ENCODE measurements at places on chromosomes 6 and 20. TPM values are rescaled to one million over a fixed set of nuclear protein-coding genes. Genes with fewer than 3 reads are reported as not detected.
A peak's percentile ranks its signal among the peaks of the same experiment; 100 is the strongest.

- no peak overlapping the region for H3K4me3 ChIP-seq
- DNase-seq = no peak
- H3K27me3 ChIP-seq = no peaks in the 10 kb centered on the region
- no peaks in the 10 kb centered on the region for H3K4me1 ChIP-seq
Measured at GRCh38 chr6:118902726-118903125, 8.8 kb downstream of the ASF1A start.

- H3K36me3 ChIP-seq = peaks cover 12% of the 10 kb centered on the region
- H3K27me3 ChIP-seq = no peaks in the 10 kb centered on the region
- DNase-seq = no peak
- H3K27ac ChIP-seq = no peak overlapping the region
- no peaks in the 10 kb centered on the region for H3K4me1 ChIP-seq
Measured at GRCh38 chr6:56620229-56620868, 22.3 kb downstream of the DST start.

DNA sequence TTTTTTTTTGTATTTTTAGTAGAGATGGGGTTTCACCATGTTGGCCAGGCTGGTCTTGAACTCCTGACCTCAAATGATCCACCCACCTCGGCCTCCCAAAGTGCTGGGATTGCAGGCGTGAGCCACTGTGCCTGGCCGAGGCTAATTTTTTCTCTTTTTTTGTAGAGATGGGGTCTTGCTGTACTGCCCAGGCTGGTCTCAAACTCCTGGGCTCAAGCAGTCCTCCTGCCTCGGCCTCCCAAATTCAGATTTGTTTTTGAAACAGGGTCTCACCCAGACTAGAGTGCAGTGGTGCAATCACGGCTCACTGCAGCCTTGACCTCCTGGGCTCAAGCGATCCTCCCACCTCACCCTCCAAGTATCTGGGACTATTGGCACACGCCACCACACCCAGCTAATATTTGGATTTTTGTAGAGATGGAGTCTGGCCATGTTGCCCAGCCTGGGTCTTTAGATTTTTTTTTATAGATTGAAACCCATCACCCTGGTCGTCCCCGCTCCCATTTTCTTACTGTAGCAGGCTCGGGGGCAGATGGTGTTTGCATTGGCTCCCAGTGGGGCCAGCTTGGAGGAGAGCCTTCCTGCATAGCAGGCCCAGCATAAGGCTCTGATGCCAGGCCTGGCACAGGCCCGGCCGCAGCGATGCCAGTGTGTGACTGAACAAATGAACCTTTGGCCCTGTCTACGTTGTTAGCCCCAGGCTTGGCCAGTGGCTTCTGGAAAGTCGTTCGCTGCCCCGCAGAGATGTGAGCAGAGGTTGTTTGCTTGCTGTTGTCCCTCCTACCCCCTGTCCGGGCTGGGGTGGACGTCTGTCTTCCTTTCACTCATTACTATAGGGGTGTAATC lies 4.3 kb upstream of the MTG2 start:
- no peak overlapping the region for H3K27ac ChIP-seq
- no peak for DNase-seq
- H3K36me3 ChIP-seq = peaks cover 61% of the 10 kb centered on the region
- H3K4me3 ChIP-seq = no peak overlapping the region
- H3K4me1 ChIP-seq = peaks cover 11% of the 10 kb centered on the region

GRCh38 chr6:49333345-49334125 lies 129.5 kb downstream of the MMUT start:
- no peaks in the 10 kb centered on the region for H3K27me3 ChIP-seq
- H3K36me3 ChIP-seq = no peaks in the 10 kb centered on the region
- no peak overlapping the region for H3K4me3 ChIP-seq

DNA sequence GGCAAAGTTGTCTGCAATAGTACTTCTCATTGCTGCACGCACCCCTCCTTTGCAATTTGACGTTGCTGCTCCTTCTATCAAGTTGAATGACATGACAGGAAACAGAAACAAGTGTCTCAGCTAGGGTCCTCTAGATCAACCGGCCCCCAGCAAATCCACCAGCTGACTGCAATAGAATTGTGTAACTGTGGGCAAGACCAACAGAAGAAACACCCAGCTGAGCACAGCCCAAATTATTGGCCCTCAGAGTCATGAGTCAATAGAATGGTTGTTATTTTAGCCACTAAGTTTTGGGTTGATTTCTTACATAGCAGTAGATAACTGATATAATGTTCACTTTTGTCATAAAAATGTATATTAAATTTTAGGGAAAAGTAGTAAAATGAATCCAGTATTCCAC lies 202.7 kb downstream of the MAFB start:
- no peaks in the 10 kb centered on the region for H3K4me1 ChIP-seq
- no peak overlapping the region for H3K27ac ChIP-seq
- no peak overlapping the region for H3K4me3 ChIP-seq
- no peaks in the 10 kb centered on the region for H3K27me3 ChIP-seq

- H3K4me1 ChIP-seq = peaks cover 30% of the 10 kb centered on the region
- no peak overlapping the region for H3K27ac ChIP-seq
- H3K27me3 ChIP-seq = peaks cover 50% of the 10 kb centered on the region
- no peak overlapping the region for H3K4me3 ChIP-seq
- peaks cover 7% of the 10 kb centered on the region for H3K36me3 ChIP-seq
Measured at GRCh38 chr20:3747471-3747870, 15.0 kb downstream of the HSPA12B start.

GRCh38 chr6:170524172-170524502 lies 29.0 kb downstream of the PSMB1 start:
- no peaks in the 10 kb centered on the region for H3K27me3 ChIP-seq
- no peak for DNase-seq
- no peaks in the 10 kb centered on the region for H3K36me3 ChIP-seq

DNA sequence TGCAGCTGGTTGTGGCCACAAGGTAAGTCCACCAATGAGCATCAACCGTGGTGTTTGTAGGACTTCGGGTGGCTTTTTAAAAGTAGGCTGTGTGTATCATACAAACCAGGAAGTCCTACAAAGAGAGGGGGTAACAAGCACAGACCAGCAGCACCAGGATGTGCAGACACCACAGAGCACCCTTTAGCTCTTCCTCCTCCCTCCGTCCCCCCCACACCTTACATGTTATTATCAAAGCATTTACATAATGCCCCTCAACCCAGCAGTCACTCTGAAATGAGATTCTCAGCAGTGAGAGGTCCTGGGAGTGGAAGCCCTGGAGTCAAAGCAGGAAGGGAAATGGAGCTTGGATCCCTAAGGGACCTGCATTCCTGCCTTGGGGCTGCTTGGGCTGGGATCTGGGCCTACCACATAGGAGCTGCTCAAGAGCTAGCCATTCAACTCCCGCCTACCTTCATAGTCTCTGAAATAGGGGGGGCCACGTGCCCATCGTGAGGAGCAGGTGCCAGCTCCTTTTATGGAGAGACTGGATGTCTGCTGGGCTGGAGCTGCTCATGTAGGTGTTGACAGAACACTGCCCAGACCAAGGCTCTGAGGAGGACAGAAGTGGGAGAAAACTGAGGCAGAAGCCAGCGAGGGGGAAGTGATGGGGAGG lies 90.6 kb downstream of the PSMB1 start:
- H3K36me3 ChIP-seq = peaks cover 4% of the 10 kb centered on the region
- DNase-seq = no peak
- H3K27me3 ChIP-seq = no peaks in the 10 kb centered on the region
- peaks cover 7% of the 10 kb centered on the region for H3K4me1 ChIP-seq

DNA sequence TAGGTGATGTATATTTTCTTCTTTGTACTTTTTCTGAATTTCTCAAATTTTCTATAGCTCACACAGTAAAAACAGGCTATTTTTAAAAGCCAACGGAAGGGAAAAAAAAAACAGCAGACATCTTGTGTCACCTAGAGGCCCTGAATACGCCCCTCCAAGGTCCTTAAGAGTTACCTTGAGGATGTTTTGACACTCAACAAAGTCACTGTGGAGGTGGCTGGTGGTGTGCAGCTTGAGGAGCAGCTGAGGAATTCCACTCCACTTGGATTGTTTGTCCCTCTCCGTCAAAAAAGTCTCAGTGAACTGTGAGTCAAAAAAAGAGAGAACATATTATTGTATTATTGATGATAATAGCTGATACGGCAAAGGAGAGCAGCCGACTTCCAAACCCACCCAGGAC lies 14.7 kb downstream of the TRPC4AP start:
- peaks cover 16% of the 10 kb centered on the region for H3K36me3 ChIP-seq
- DNase-seq = no peak
- no peak overlapping the region for H3K27ac ChIP-seq

GRCh38 chr6:91672201-91672600 lies 1085.3 kb upstream of the MAP3K7 start:
- H3K4me1 ChIP-seq = peaks cover 3% of the 10 kb centered on the region
- H3K27ac ChIP-seq = no peak overlapping the region
- DNase-seq = no peak

DNA sequence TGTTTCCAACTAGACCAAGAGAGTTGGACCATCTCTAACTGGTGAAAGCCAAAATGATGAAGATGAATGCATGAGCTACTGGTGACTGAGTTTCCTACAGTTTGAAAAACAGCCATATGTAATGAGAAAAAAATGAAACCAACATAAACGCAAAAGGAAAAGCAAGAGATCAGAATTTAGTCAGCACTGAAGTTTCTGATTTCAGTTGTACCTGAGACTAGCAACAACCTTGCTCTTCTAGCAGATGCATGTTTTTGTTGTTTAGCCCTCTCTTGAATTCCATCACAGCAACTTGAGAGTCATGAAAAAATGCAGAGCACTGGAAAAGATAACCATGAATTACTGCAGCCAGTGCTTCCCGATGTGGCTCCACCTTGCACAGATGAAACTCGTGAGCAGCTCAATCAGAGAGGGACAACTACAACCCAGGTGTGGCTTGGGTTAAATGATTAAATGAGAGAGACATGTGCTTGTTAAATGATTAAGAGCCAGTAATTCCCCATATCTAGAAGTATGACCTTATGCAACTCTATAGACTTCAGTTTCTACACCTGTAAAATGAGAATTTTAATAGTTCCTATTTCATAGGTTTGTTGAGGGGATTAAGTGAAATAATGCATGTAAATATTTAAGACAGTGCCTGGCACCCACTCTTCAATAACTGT lies 104.8 kb downstream of the ELOVL4 start:
- no peaks in the 10 kb centered on the region for H3K27me3 ChIP-seq
- DNase-seq = no peak
- H3K4me3 ChIP-seq = no peak overlapping the region
- H3K4me1 ChIP-seq = no peaks in the 10 kb centered on the region
- H3K36me3 ChIP-seq = no peaks in the 10 kb centered on the region
- no peak overlapping the region for H3K27ac ChIP-seq

DNA sequence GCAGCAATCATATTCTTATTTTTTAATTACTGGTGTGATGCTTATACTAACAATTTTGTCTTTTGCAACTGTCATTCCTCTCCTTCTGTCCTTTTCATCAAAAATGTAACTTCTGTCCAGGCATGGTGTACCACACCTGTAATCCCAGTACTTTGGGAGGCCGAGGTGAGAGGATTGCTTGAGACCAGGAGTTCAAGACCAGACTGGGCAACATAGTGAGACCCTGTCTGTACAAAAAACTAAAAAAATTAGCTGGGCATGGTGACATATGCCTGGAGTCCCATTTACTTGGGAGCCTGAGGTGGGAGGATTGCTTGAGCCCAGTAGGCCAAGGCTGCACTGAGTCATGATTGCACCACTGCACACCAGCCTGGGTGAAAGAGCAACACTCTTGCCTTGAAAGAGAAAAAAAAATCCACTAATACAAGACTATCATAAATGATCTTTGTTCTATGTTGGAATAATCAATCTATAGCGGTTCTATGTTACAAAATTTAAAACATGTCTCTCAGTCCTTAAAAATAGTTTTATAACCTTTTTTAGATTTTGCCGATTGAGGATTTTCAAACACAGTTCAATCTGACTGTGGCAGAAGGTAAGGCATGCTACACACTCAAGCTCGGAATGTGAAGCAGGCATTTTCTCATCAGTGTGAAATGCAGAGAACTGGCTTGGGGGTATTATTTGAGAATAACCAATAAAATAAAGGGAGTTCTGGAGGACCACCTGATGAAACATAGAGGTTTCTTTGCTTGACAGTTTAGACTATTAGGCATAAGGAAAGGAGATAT lies 70.4 kb downstream of the ENPP1 start:
- no peaks in the 10 kb centered on the region for H3K27me3 ChIP-seq
- no peaks in the 10 kb centered on the region for H3K36me3 ChIP-seq
- DNase-seq = no peak
- H3K4me3 ChIP-seq = no peak overlapping the region
- no peaks in the 10 kb centered on the region for H3K4me1 ChIP-seq

DNA sequence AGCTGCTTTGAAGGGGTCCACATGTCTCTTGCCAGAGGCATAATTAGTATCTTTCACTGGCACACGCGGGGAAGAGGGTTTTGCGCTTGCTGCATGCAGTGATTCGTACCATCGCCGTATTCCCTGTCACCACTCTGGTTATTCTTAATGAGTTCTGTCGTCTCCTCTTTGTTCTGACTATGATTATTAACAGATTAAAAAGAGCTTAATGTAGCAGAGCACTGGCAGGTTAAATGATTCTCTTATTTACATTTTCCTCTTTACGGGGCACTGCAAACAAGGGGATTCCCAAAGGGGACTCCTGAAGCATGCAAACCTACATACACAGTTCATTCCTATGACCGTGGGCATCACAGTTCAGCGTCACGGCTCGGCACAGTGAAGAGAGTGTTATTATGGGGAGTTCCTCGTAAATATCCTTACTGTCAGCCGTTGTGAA lies 204.8 kb downstream of the DTNBP1 start:
- H3K27me3 ChIP-seq = no peaks in the 10 kb centered on the region
- no peak overlapping the region for H3K4me3 ChIP-seq
- no peaks in the 10 kb centered on the region for H3K36me3 ChIP-seq
- H3K27ac ChIP-seq = no peak overlapping the region
- peak; percentile 85 for DNase-seq
- H3K4me1 ChIP-seq = peaks cover 15% of the 10 kb centered on the region

DNA sequence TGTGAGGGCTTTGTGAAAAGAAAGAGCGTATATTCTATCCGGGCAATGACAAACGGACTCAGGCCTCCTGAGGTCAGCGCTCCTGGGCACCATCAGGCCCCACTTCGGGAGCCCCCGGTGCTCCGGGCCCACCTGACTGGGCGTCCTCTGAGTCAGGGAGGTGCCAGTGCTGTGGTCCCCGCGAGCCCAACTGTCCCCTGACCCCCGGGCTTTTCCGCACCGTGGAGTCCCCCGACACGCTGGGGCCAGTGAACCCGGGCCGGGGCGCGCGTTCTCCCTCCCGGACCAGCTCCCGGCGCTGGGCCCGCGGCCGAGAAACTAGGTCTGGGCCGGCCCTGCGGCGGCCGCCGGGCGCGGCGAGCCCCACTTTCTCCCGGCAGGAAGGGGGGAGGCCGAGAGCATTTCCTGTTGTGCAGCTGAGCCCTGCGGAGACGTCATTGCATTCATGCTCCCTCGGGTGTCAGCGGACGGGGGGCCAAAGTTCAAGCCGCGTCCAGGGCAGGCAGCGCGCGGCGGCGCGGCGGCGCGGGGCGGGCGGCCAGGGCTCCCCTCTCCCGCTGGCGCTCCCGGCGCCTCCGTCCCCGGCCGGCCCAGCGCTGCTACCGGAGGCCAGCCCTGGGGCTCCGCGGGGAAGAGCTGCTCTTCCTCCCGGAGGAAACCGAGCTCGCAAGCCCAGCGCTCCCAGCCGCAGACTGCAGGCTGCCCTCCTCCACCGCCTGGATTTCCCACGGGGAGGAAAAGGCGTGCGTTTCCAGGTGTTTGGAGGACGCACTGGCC lies 18.3 kb downstream of the HIVEP2 start:
- H3K4me3 ChIP-seq = peak overlapping the region; percentile 77
- peaks cover 6% of the 10 kb centered on the region for H3K4me1 ChIP-seq
- H3K27ac ChIP-seq = peak overlapping the region; percentile 90
- DNase-seq = no peak
- H3K27me3 ChIP-seq = no peaks in the 10 kb centered on the region

- H3K4me1 ChIP-seq = no peaks in the 10 kb centered on the region
- no peaks in the 10 kb centered on the region for H3K36me3 ChIP-seq
- H3K4me3 ChIP-seq = peak overlapping the region; percentile 76
- no peaks in the 10 kb centered on the region for H3K27me3 ChIP-seq
Measured at GRCh38 chr20:11891077-11891775, 26.5 kb upstream of the BTBD3 start.

The SYNE1 gene
- 126 TPM for total RNA-seq

The F13A1 gene
- total RNA-seq = 43.1 TPM

The SFT2D1 gene
- 27.5 TPM for total RNA-seq

The SEMG1 gene
- not detected for total RNA-seq

The SIRPA gene
- 22.1 TPM for total RNA-seq

The MAP7 gene
- total RNA-seq = 9.9 TPM

All from spinal cord (tissue), 10 donors.